ENCODE measurements at places on chromosomes 7 and 10. TPM values are rescaled to one million over a fixed set of nuclear protein-coding genes. Genes with fewer than 3 reads are reported as not detected.

DNA sequence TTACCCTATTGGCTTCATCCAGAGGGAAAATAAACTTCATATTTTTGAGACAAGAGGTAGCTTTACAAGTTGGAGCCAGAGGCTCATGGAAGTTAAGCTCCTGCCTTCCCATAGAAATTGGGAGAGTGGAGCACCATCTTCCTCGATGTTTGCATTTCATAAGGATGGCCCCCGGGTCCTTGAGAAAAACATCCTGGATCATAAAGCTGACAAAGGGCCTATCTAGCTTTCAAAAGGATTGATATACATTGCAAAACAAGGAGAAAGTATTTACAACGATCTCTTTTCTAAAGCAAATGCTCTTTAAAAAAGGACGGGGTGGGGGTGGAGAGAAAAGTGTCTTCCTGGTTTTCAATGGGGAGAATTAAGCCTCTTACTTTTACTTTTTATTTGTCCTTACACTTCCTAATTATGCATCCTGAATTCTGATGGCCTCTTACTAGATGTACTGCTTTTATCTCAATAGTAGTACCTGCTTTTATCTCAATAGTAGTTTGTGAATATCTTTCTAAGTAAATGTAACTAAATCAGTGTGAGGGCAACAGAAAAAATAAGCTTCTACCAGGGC is 65.6 kb downstream of the PTPRZ1 start:
- DNase-seq: no peak
- no peak overlapping the region for H3K27ac ChIP-seq
- H3K36me3 ChIP-seq: no peaks in the 10 kb centered on the region
- H3K4me1 ChIP-seq: no peaks in the 10 kb centered on the region

DNA sequence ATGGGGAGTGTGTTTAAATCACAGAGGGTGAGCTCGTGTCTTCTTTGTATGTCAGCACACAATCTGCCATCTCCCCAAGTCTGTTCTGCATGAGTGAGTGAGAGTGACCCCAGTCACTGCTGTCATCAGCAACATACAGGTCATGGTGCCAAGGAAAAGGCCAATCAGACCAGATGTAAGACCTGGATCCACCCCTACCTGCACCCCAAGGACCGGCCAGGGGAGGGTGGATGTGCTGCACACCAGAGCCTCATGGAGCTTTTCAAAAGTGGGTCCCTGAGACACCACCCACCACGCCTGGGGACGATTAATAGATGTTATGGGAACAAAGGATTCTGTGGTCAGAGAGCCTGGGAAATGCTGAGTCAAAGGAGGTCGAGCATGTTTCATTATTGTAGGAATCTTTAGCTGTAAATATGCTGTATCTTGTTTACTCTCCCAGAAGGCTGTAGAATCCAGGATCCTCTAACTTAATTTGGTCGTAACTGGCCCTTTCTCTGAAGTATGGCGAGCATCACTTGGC is 420.5 kb downstream of the RPS24 start:
- H3K4me1 ChIP-seq: no peaks in the 10 kb centered on the region
- no peak overlapping the region for H3K4me3 ChIP-seq
- no peaks in the 10 kb centered on the region for H3K36me3 ChIP-seq
- no peak overlapping the region for H3K27ac ChIP-seq
- no peaks in the 10 kb centered on the region for H3K27me3 ChIP-seq

DNA sequence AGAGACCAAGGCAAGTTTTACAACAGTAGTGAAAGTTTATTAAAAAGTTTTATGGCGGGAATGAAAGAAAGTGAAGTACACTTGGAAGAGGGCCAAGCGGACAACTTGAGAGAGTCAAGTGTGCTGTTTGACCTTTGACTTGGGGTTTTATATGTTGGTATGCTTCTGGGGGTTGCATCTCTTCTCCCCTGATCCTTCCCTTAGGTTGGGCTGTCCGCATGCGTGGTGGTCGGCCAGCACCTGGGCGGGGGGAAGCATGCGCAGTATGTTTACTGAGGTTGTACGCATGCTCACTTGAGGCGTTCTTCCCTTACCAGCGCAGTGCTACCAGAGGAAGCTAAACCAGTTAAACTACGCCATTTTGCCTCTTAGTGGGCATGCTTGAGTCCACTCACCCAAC is 31.9 kb downstream of the NUP42 start:
- no peak overlapping the region for H3K4me3 ChIP-seq
- no peaks in the 10 kb centered on the region for H3K4me1 ChIP-seq
- H3K36me3 ChIP-seq: no peaks in the 10 kb centered on the region
- no peak for DNase-seq
- H3K27ac ChIP-seq: no peak overlapping the region

DNA sequence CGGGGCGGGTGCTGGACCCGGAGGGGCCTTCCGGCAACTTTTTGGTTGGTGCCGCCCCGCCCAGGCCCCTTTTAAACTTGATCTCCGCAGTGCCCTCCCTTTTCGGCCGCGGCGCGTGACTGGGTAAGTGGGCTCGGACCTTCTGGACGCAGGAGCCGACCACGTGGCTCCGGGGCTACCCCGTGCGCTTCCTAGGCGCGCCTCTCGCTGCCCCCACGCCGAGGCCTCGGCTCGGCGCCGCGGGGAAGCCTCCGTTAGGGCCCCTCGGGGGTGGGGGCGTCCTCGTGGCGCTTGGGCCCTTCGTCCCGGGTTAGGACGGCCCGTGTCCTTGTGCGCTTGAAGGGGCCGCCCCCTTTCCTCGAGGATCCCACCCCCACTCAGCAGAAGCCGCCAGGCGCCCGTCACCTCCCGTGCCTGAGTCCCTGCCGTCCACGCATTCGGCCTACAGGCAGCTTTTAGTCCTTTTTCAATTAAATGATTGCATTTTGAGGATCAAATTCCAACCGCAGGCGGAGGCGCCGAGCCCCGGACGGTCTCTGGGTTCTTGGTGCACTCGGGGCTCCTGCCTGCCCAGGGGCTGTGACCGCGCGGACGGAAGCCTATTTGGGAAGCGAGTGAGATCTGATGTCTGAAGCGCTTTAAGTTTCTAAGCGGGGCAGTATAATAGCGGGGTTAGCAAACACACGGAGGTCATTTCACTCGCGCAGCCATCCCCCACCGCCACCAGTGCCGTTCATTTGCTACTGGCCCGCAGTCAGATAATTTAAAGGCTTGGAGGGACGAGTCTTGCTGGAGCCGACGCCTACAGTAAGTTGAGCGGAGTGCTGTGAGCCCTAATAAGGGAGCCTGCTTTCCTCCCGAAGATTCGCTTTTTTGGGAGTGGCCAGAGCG is 31.8 kb upstream of the TOMM7 start:
- H3K27me3 ChIP-seq: no peaks in the 10 kb centered on the region
- H3K36me3 ChIP-seq: no peaks in the 10 kb centered on the region
- no peaks in the 10 kb centered on the region for H3K4me1 ChIP-seq

DNA sequence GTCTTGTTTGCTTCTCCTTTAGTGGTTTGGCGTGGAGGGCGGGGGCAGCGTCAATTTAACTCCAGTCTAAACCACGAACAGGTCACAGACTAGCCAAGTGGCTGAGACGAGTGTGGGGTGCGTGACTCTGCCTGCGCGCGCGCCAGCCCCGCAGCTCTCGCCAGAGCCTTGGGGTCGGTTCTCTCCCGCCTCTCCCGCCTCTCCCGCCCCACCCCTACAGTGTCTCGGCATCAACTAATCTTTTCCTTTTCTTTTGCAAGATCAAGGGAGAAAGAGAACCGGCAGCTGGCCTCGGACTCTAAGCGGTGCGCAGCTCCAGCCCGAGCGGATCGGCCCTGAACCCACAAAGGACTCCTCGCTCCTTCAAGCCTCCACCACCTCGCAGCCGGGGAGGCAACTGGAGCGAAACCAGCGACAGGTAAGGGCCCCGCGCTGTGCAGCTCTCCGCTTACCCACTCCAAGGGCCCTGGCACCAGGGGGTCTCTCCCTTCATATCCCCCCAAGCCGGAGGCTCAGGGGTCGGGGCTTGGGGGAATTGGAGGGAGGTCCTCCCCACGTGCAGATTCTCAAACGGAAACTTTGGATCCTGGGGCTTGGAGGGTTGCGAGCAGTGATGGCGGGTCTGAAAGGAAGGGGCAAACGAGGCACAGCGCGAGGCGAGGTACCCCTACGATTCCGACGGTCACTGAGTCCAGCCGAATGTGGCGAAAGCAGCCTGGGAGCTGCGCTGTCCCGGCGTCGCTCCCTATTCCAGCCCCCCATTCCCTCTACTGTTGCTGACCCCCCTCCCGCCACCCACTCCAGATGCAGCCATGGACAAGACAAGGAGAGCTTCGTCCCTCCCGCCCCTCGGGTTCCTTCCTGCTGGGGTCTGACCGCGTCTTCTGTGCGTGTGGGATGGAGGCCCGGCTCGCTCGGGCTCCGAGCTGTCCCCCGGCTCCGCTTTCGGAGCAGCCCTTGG is 829 bp downstream of the CHRM2 start:
- H3K36me3 ChIP-seq: no peaks in the 10 kb centered on the region
- peaks cover 6% of the 10 kb centered on the region for H3K27me3 ChIP-seq

DNA sequence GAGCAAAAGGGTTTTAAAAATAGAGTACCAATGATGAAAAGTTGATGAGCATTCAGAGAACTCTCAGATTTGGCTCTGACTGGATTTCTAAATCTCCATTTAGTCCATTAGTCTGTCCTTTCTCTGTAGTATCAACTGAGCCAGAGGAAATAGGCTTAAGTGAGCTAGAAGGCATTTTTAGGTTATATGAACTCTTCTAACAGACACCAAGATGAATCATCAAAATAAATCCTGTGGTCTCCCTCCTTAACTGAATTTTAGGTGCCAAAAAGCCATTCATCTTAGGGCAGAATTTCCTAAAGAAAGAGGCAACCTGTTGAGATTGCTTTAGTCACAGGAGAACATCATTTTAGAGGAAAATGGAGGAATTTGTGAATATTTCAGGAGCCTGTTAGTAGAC is 305.1 kb downstream of the AUTS2 start:
- no peaks in the 10 kb centered on the region for H3K36me3 ChIP-seq
- no peak overlapping the region for H3K27ac ChIP-seq
- peaks cover 8% of the 10 kb centered on the region for H3K4me1 ChIP-seq
- H3K27me3 ChIP-seq: no peaks in the 10 kb centered on the region

- no peaks in the 10 kb centered on the region for H3K4me1 ChIP-seq
- H3K36me3 ChIP-seq: no peaks in the 10 kb centered on the region
- DNase-seq: no peak
- H3K27me3 ChIP-seq: no peaks in the 10 kb centered on the region
- H3K4me3 ChIP-seq: no peak overlapping the region
- H3K27ac ChIP-seq: no peak overlapping the region
Measured at GRCh38 chr7:15219758-15220157, 317.2 kb upstream of the DGKB start.

GRCh38 chr10:45447416-45447815 is 73.4 kb downstream of the ALOX5 start:
- H3K36me3 ChIP-seq: no peaks in the 10 kb centered on the region
- no peak overlapping the region for H3K4me3 ChIP-seq
- DNase-seq: no peak
- peaks cover 6% of the 10 kb centered on the region for H3K4me1 ChIP-seq
- no peak overlapping the region for H3K27ac ChIP-seq

GRCh38 chr10:119341459-119342301 is 134.3 kb downstream of the GRK5 start:
- peak; percentile 86 for DNase-seq
- no peaks in the 10 kb centered on the region for H3K27me3 ChIP-seq
- no peaks in the 10 kb centered on the region for H3K36me3 ChIP-seq
- H3K27ac ChIP-seq: peak overlapping the region; percentile 84

DNA sequence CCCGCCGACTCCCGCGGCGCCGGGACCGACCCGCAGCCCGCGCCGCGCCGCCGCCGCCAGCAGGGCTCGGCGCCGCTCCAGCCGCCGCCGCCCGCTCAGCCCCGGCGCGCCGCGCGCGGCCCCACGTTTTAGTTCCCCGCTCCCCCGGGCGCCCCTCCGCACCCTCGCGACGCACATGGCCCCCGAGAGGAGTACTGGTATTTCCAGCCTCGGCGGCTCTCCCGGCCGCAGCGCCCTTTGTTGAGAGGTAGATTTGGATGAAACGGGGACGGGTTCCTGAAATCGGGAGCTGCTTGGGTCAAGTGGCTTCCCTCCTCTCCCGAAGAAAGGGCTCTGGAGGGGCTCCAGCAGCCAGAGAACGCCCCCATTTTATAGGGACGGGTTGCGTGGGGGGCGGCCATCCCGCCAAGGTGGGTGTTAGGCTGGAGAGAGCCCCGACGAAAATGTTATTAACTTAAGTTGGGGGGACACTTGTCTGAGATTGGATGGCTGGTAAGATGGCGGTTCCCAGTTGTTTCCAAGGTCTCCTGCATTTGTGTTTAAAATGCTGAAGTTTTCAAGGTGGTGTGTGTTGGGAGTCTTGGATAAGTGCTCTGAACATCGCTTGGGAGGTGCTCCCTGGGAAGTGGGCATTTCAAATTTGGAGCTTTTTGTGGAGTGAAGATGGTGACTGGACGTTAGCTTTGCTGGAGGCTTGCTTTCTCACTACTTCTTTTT is 1.2 kb downstream of the BMI1 start:
- H3K27me3 ChIP-seq: peaks cover 74% of the 10 kb centered on the region
- H3K4me3 ChIP-seq: peak overlapping the region; percentile 70
- peaks cover 19% of the 10 kb centered on the region for H3K4me1 ChIP-seq
- DNase-seq: peak; percentile 50
- no peak overlapping the region for H3K27ac ChIP-seq
- H3K36me3 ChIP-seq: no peaks in the 10 kb centered on the region

GRCh38 chr10:86931872-86932271 is 25.5 kb downstream of the MMRN2 start:
- no peak overlapping the region for H3K27ac ChIP-seq
- peak; percentile 74 for DNase-seq
- H3K36me3 ChIP-seq: peaks cover 34% of the 10 kb centered on the region
- H3K4me3 ChIP-seq: no peak overlapping the region

GRCh38 chr7:143012001-143012400 is 14.9 kb downstream of the OR9A2 start:
- H3K27me3 ChIP-seq: no peaks in the 10 kb centered on the region
- DNase-seq: no peak
- H3K4me1 ChIP-seq: no peaks in the 10 kb centered on the region
- no peaks in the 10 kb centered on the region for H3K36me3 ChIP-seq
- H3K4me3 ChIP-seq: no peak overlapping the region

GRCh38 chr10:33731322-33731721 is 396.9 kb upstream of the NRP1 start:
- H3K4me1 ChIP-seq: no peaks in the 10 kb centered on the region
- peaks cover 6% of the 10 kb centered on the region for H3K27me3 ChIP-seq
- no peak overlapping the region for H3K4me3 ChIP-seq
- H3K27ac ChIP-seq: no peak overlapping the region

GRCh38 chr10:87942884-87943527 is 79.6 kb downstream of the PTEN start:
- DNase-seq: no peak
- H3K4me1 ChIP-seq: peaks cover 4% of the 10 kb centered on the region
- H3K4me3 ChIP-seq: no peak overlapping the region
- no peak overlapping the region for H3K27ac ChIP-seq

DNA sequence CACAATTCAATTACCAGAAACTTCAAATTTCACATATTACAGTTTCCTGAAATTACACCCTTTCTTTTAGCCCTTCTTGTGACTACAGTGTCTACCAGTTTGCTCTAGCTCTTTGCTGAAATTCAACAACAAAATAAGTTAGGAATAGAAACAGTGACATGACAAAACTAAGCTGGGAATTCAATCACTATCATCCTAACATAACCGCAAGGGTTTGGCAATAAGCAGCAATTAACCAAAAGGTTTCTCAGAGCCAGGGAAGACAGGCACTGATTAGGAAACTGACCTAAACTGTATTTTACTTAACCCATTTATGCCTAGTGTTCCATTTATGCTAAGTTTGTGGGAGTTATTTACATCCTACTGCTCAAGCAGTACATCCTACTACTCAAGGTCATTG is 31.3 kb downstream of the HIBADH start:
- DNase-seq: peak; percentile 71
- H3K36me3 ChIP-seq: no peaks in the 10 kb centered on the region
- H3K27ac ChIP-seq: no peak overlapping the region
- H3K4me3 ChIP-seq: no peak overlapping the region

TEX47 gene
- total RNA-seq: not detected

FLNC gene
- 516 TPM for total RNA-seq

GRM3 gene
- total RNA-seq: not detected

FAM25C gene
- total RNA-seq: not detected

SEMA3C gene
- total RNA-seq: 36.2 TPM
